Chondrocyte (in vitro differentiated cells): ENCODE measurements at places on chromosomes 4 and X.

DNA sequence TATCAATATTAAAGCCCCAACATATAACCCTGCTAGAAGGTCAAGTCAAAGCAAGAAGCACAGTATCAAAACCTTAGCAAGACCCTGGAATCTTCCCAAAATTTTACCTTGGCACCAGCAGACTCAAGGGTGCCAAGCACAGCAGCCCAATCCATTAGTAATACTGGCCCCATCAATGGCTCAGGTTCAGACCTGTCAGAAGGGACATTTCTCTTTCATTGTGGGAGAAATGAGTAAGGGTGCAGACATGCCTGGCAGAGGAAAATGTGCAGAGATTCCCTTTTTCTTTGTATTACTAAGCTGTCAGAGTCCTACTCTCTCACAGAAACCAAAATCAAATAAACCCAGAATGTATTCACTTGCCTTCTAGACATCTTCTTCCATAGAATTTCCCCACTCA lies 203.9 kb downstream of the EVC2 start:
- no peak for DNase-seq

- no peak for DNase-seq
These were observed 39.3 kb downstream of the SYTL5 start for GRCh38 chrX:38045538-38046096.

- no peak for DNase-seq
These were observed 105.8 kb downstream of the REPS2 start for GRCh38 chrX:17052210-17052609.

- DNase-seq, result peak; percentile 99
These were observed at the start of gene PCDH10 for GRCh38 chr4:133148690-133149363. PCDH10 (plus strand) TSS chr4:133149294; CDS start chr4:133150141, 847 bp downstream.

GRCh38 chr4:78346222-78346621 lies 205.3 kb upstream of the ANXA3 start:
- DNase-seq, result no peak

GRCh38 chr4:177479063-177479462 lies 36.8 kb upstream of the AGA start:
- no peak for DNase-seq

DNA sequence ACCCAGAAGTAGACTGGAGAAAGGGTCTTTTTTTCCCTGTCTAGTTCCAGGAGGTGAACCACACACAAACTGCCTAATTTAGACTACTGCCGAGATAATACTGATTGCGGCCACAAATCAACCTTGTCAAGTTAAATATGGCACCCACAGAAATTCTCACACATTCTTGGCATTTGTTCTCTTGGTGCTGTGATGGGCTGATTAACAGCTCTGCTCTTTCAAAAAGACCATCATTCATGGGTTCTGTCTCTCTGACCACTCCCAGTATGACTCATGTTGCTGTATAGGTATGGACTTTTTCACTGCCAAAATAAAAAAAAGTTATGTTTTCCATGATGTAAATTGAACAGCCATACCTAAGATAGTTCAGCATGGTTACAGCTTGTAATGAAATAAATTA lies 1003.5 kb upstream of the LCORL start:
- DNase-seq, result no peak

GRCh38 chrX:133929836-133930464 lies 55.4 kb downstream of the GPC3 start:
- DNase-seq, result no peak

- no peak for DNase-seq
These were observed 3.5 kb upstream of the PGRMC2 start for GRCh38 chr4:128291096-128291495.

DNA sequence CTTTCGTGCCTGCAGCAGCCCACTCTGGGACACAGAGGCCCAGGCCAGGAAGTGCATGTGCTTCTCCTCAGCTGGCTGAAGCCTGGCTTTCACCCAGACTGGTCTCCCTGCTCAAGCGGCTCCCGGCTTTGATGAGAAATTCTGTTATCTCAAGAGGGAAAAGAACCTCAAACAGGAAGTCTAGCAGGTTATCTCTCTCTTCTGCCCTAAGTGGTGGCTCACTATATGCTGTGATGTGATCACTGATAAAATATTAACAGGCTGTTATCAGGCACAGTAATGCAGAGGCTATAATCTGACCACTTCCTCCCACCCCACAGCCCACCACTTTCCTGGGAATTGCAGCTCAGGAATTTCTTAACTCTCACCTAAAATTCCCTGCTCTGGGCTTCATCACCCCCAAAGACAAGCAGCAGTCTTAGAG lies 13.3 kb downstream of the CLDN2 start:
- DNase-seq, result no peak

- DNase-seq, result no peak
These were observed 393.5 kb downstream of the MAPK10 start for GRCh38 chr4:85966373-85966772.

DNA sequence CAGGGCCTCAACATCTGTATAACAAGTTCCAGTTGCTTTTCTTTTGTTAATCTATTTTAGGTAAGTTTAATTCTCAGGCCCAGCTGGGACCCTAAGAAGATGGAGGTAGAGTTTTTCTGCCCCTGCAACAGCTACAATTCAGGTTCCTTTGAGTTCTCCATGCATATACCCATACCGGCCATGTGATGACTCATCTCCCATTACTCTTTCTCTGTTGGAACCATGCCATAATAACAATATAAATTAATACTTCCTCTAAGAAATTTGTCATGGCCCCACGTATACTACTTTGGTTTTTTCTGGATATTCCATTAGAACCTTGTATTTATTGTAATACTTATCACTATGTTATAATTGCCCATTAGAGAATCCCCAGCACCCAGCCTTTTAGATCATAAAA lies 1.3 kb upstream of the INTU start:
- no peak for DNase-seq

- no peak for DNase-seq
These were observed 37.9 kb downstream of the LDB2 start for GRCh38 chr4:16860516-16860915.

DNA sequence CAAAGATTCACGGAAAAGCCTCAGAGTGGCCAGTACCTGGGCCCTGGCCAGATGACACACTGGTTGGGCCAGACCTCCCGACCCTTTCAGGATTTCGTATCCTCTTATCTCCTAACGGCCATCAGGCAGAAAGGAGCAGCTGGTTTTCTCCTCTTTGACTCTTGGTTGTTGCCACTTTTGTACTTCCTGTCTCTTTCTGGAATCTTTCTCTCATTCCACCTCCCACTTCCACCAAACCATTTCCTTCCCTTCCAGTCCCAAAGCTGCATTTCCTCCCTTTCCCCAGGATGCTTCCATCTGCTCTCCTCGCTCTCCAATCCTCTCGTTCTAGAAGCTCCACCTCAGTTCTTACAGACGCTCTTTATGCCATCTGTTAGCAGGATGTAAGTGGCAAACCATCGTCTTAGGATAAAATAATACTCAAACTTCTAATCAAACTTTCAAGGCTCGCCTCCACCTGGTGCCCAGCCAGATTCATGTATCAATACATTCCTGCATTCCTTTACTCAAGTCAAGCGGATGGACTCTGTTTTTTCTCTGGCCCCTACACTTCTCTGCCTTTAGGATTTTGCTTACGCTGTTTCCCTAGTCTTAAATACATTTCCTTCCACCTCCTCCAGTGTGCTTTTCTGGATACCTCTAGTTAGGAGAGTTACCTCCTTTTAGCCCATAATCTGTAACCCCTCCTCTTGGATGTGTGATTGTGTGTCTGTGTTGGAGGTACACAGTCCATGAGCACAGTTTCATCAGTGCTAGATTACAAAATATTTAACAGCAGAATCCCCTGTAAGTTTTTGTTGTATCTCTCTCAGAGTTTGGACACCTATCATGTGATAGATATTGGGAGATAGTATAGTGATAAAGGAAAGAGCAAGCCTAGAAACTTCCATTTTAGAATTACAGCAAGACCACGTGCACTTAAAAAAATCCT lies 70.4 kb downstream of the LDB2 start:
- DNase-seq, result no peak

DNA sequence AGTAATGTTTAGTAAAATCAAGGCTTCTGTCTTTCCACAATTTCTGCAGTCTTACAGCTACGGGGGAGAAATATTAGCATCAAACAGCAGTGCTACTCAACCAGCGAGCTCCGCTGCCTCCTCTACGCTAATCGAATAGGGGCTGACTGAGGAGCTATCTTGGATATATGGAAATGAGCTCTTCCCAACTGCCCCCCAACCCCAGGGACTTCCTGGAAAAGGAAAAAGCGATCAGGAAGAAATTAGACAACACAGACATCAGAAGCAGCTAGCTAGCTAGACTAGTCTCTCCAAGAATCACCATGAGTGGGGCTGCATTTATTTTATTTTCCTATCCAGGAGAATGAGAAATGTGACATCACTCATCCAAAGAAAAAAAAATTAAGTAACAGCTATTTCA lies 7.6 kb downstream of the NKX6-1 start:
- no peak for DNase-seq

GRCh38 chr4:48175328-48175727 lies 41.3 kb upstream of the TXK start:
- no peak for DNase-seq

GRCh38 chrX:153727123-153727931 lies 2.7 kb downstream of the ABCD1 start:
- DNase-seq, result peak; percentile 73

- DNase-seq, result no peak
These were observed 6.2 kb upstream of the ZBTB33 start for GRCh38 chrX:120244395-120244734.

- DNase-seq, result no peak
These were observed 3.8 kb downstream of the ARHGAP10 start for GRCh38 chr4:147735413-147736301.

- no peak for DNase-seq
These were observed 16.9 kb downstream of the LHFPL1 start for GRCh38 chrX:112662559-112663427.

GRCh38 chr4:2042947-2043395 lies 16.2 kb upstream of the NAT8L start:
- DNase-seq, result no peak

- DNase-seq, result no peak
These were observed 111.2 kb downstream of the QDPR start for GRCh38 chr4:17400686-17401085.

DNA sequence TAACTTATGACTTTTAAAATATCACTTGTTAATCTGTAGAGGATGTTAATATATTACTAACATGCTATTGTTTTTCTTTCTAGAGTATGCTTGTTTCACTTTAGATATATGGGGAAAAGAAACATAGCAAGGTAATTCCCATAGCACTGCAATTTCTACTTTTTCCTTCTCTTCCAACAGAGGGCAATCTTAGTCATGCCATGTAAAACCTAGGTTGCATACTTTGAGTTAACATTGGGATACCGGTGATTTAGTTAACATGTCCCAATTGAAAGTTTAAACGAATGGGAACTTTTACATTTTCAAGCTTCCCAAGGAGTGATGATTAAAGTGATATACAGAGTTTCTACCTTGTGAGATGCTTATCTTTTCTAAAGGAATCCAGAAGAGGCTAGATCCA lies 89.4 kb upstream of the IL13RA1 start:
- DNase-seq, result no peak

DNA sequence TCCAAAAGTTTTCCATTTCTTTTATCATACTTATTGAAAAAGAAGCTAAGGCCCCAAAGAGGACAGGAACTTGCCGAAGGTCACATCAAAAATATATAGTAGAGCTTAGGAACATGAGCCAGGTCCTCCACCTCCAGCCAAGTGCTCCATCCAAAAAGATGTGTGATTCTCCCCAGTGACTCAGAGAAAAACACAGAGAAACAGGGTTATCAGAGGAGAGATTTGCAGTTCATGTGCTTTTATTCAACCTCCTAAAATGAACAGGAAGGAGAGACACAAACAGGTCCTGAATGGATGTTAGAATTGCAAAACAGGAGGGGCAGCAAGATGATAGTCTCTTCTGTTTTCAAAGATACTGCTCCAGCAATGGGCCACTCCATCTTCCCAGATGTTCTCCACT lies 19.6 kb upstream of the FGF16 start:
- DNase-seq, result no peak

- no peak for DNase-seq
These were observed 482.8 kb downstream of the STIM2 start for GRCh38 chr4:27343411-27343810.

- DNase-seq, result no peak
These were observed 20.1 kb downstream of the NOCT start for GRCh38 chr4:139035650-139036049.

DNA sequence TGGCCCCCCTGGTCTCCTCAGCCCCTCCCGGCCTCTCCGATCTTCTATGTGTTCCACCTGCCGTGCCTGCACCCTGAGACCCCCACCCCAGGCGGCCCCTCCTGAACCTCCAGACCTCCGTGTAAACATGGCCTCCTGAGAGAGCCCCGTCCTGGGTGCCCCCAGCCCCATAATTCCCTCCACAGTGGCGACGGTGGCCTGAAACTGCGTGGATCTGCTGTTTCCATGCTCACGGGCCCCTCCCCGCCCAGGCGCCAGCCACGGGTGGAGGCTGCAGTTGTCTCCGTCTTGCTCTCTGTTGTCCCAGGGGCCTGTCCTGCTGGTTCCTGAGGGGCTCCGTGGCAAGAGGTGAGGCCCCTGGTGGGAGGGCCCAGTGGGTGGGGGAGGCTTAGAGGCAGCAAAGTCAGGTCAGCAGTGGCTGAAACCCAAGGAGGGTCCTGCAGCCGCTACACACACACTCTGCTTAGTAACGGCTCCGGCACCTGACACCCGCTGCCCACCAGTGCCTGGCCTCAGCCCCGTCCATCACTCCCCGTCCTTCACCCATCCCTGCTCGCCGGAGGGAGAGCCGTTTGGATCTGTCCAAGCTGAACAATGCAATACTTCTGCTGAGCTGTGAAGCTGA lies 75.8 kb downstream of the FAM53A start:
- peak; percentile 71 for DNase-seq

DNA sequence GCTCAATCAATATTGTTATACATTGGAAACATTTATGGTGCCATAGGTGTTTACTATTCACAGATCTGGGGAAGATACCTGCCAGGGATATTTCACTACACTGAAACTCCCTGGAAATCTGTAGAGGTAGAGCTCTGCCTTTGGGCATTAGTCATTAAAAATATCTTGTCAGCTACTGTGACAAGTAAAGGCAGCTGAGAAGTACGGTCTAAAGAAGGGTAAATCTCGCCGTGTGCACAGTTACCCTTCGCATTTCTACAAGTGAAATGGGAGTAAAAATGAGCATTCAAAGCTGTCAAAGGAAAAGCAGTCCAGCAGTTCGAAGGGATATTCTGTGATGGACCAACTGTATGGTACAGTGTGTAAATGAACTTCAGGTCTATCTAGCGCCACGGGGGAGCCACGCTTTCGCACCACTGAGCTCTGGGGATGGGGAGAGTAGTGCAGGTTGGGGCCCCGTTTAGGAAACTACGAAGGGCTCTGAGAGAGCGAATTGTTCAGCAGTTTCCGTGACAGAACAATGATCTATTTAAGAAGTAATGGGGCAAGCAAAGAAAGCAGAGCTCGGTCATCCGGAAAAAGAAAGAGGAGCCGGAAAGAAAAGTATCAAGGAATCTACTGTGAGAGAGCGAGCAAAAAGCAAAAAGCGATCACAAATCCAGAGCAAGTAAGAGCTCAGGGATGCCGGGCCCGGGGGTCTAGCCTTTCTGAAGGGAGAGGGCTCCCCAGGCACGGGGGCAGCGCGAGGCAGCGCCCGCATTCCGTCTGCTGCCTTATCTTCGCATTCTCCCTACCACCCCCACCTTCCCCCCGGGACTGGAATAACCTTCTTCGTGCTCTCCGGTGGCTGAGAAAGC lies 646 bp downstream of the TIGD4 start:
- peak; percentile 52 for DNase-seq

GRCh38 chrX:2781698-2782097 lies 29.9 kb downstream of the XG start:
- DNase-seq, result no peak

- DNase-seq, result no peak
These were observed 13.3 kb downstream of the PPARGC1A start for GRCh38 chr4:23876418-23877089.

- no peak for DNase-seq
These were observed 71.4 kb upstream of the HPGD start for GRCh38 chr4:174593701-174594100.

GRCh38 chr4:3254302-3255131 lies 5.6 kb downstream of the MSANTD1 start:
- DNase-seq, result peak; percentile 80
